ENCODE measurements at places on chromosomes 11 and 22. TPM values are rescaled to one million over a fixed set of nuclear protein-coding genes. Genes with fewer than 3 reads are reported as not detected.

Gene OR10A2
- total RNA-seq = not detected

Gene RASD2
- total RNA-seq = 0.19 TPM

Gene SMIM35
- not detected for total RNA-seq

Gene PATE4
- total RNA-seq = not detected

DNA sequence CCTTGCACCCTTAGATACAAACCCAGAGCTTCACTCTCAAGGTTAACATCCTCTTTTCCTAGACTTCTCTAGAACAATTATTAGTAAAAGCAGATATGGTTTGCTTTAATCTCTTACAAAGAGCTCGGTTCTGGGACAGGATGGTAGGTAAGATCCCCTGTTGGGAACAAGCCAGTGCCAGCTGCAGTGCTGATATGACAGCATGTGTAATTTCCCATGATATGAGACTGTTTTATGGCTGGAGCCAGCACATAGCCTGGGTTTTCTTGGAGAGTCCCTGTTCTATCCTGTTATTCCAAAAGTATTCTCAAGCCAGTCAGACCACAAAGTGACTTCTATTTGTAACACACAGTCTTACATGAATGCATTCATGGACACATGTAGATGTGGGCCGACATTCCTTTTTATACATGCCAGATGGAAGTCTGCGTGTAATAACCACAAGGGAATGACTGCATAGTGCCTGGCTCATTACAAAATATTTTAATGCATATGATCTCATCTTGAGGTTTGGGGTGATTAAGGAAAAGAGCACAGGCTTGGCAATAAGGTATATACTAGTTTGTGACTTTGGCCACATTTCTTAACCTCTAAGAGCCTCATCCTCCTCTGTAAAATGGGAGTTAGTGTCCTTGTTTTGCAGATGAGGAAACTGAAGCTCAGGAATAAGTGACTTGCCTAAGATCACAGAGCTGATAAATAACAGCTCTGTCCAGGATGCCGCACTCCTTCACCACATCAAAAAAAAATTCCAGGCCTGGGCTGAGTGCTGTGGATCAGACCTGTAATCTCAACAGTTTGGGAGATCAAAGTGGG, 21.8 kb downstream of the CLMP start:
- H3K4me1 ChIP-seq = peaks cover 27% of the 10 kb centered on the region
- H3K36me3 ChIP-seq = no peaks in the 10 kb centered on the region
- no peak overlapping the region for H3K4me3 ChIP-seq
- peak overlapping the region; percentile 29 for H3K27ac ChIP-seq
- H3K27me3 ChIP-seq = no peaks in the 10 kb centered on the region

DNA sequence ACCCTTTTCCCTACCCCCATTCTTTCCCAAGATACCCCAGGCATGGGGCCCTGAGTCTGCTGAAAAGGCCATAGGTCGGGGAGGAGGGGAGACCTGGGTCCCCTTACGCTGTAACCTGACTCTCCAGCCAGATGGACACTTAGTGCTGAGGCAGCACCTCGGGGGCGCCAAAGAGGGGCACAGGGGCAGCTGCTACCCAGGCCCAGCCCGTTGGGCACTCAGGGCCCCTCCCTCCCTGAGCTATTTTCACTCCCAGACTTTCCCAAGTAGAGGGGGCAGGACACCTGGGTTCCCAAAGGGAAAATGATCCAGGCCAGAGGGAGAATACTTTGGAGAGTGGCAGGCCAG, 933 bp downstream of the ACTN3 start:
- no peaks in the 10 kb centered on the region for H3K27me3 ChIP-seq
- peaks cover 40% of the 10 kb centered on the region for H3K4me1 ChIP-seq
- no peak for DNase-seq
- H3K27ac ChIP-seq = no peak overlapping the region
- no peaks in the 10 kb centered on the region for H3K36me3 ChIP-seq
- no peak overlapping the region for H3K4me3 ChIP-seq

GRCh38 chr11:72951888-72952287, 137.7 kb downstream of the ATG16L2 start:
- no peak overlapping the region for H3K4me3 ChIP-seq
- no peaks in the 10 kb centered on the region for H3K27me3 ChIP-seq
- DNase-seq = no peak
- H3K4me1 ChIP-seq = no peaks in the 10 kb centered on the region
- H3K27ac ChIP-seq = no peak overlapping the region

- H3K27me3 ChIP-seq = no peaks in the 10 kb centered on the region
- no peak for DNase-seq
- H3K4me3 ChIP-seq = no peak overlapping the region
- H3K4me1 ChIP-seq = no peaks in the 10 kb centered on the region
These were observed 11.7 kb upstream of the CREB3L1 start for GRCh38 chr11:46265764-46266163.

- H3K4me1 ChIP-seq = peaks cover 66% of the 10 kb centered on the region
- H3K27me3 ChIP-seq = no peaks in the 10 kb centered on the region
- H3K36me3 ChIP-seq = peaks cover 32% of the 10 kb centered on the region
- peak overlapping the region; percentile 100 for H3K27ac ChIP-seq
- DNase-seq = no peak
- peak overlapping the region; percentile 86 for H3K4me3 ChIP-seq
These were observed 802 bp upstream of the PIM3 start for GRCh38 chr22:49959782-49960158.

DNA sequence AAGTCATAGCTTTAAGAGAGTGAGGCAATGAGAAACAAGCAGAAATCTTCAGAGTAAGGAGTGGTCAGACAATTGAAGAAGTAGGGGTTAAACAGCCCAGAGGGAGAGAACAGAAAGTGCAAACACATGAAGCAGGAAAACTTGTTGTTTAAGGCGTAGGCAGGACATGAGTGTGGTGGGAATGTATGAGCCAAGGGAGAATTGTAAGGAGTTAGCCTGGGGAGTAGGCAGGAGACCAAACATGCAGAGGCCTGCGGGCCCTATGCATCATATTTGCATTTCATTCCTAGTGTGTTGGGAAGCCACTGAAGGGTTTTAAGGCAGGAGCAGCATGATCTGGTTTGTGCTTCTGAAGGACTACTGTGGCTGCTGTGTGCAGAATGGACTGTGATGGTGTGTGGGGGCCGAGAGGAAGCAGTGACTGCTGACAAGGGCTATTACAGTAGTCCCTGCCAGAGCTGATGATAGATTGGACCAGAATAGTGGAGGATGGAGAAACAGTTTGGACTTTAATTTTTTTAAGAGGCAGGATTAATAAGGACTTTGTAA, 179.9 kb upstream of the C11orf87 start:
- H3K27me3 ChIP-seq = no peaks in the 10 kb centered on the region
- H3K4me1 ChIP-seq = peaks cover 13% of the 10 kb centered on the region
- DNase-seq = no peak
- H3K27ac ChIP-seq = peak overlapping the region; percentile 45
- no peak overlapping the region for H3K4me3 ChIP-seq
- no peaks in the 10 kb centered on the region for H3K36me3 ChIP-seq

GRCh38 chr11:2688381-2689231, 11.2 kb downstream of the KCNQ1OT1 start:
- no peaks in the 10 kb centered on the region for H3K27me3 ChIP-seq
- no peaks in the 10 kb centered on the region for H3K36me3 ChIP-seq
- no peak for DNase-seq

- H3K27me3 ChIP-seq = no peaks in the 10 kb centered on the region
- DNase-seq = no peak
- H3K36me3 ChIP-seq = peaks cover 23% of the 10 kb centered on the region
- no peaks in the 10 kb centered on the region for H3K4me1 ChIP-seq
- H3K4me3 ChIP-seq = no peak overlapping the region
These were observed 14.3 kb downstream of the TTC38 start for GRCh38 chr22:46281866-46282678.

DNA sequence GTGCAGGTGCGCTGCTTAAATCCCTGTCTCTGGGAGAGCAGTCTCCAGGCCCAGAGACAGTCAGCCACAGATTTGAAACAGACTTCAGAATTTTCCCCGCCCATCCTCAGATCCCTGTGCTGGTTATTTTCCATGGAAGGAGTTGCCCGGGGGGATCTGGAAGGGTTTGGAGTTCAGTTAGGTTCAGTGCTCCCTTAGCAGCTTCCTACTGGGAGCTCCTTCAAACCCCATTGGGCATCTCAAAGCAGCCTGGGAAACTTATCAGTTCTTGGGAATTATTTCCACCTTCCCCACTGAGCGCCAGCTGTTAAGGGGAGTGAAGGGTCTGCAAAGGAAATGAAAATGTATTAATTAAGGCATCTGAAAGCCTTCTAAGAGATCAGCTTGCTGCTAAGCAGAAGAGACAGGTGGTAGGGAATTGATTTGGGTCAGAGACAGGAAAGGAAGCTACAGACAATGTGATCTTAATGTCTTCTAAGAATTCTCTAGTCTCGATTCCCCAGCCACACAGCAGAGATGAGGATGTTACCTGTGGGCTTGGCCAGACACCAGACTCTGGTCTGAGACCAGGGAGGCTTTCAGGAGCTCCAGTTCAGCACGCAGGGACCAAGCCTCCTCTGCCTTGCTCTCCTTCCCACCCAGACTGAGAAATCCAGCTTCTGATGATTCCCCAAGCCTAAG, 106.2 kb upstream of the TBCEL start:
- no peaks in the 10 kb centered on the region for H3K4me1 ChIP-seq
- no peak for DNase-seq
- H3K27ac ChIP-seq = no peak overlapping the region

DNA sequence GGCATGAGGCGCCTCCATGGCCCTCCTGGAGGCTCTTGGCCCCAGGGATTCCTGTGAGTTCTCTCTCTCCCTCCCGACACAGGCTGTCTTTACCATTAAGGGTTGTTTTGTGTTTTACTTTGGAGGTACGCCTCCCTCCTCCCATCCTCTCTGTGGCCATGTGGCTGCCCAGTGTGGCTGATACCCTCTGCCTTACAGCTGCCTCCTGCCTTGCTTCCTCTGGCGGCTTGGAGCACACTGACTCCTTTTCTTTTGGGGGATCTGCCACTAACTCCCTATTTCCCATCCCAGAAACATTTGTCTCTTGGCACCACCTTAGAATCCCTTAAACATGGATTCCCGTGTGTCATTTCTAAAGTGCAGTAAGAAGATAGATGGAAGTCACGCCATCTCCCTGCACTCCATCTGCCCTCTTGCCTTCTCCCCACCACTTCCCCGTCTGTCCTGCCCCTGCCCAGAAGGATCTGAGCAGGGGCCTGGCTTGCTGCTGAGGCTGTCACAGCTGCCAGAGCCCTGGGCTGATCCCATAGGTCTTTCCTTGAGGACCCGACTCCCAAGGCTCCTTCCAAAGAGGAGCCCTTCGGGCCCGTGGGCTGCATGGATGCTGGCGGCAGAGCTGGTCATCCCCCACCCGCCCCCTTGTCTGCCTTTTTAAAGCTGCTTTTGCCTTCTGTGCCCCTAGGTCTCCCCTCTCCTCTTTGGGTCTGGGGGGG, 15.1 kb upstream of the ACR start:
- peaks cover 10% of the 10 kb centered on the region for H3K4me1 ChIP-seq
- H3K36me3 ChIP-seq = no peaks in the 10 kb centered on the region
- no peak overlapping the region for H3K27ac ChIP-seq
- H3K4me3 ChIP-seq = no peak overlapping the region
- H3K27me3 ChIP-seq = no peaks in the 10 kb centered on the region

Data from esophagus squamous epithelium (tissue), 5 donors.